SW 1271 (cell line): ENCODE measurements at places on chromosomes 13 and 19.

DNA sequence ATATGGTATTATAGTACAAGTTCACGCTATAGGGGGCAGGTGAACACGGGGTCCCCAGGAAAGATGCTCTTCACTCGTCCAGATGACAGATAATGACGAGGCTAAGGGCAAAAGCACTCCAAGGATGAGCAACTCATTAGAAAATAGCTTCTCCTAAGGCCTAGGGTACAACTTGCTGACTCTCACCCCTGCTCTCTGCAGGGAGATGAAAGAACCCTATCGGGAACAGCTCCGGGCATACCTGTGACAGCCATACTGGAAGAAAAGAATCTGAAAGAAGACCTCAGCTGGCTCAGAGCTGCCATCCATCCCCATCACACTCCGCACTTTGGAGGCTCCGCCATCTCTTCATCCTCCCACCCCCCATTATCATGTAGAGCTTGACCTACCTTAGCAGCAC, 17.5 kb upstream of the HSPH1 start:
- DNase-seq, result no peak

DNA sequence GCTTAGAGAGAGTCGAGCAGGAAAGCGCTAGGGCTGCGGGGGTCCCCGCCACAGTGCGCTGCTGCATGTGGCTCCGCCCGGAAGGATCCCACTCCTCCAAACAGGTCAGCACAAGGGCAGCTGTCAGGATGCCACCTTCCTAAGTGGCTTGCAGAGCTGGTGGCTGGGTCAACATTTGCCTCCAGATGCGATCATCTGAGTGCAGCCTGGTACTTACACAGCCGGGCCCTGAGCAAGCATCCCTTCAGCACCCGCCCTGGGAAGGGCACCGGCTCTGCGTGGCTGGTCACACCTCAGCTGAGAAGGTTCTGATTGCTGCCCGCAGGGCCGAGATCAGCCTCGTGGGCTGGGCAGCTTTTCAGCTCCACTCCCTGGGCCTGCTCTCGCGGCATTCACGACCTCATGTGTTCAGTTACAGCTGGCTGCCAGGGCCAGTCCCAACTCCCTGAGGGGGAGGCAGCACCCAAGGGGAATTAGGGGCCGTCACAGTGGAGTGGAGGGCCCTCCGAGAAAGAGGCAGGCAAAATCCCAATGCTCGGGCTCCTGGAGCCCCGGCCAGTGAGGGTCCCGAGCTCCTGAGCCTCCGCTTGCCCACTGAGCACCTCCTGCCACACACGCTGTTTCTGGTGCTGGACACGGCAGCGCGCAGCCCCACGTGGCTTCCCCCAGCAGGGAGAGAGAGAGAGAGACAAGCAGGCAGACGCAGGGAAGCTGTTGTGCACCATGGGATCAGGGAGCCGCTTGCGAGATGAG, 26.8 kb downstream of the AP1M1 start:
- no peak for DNase-seq

- DNase-seq, result no peak
These were observed 186.7 kb downstream of the STK24 start for GRCh38 chr13:98390086-98390715.

DNA sequence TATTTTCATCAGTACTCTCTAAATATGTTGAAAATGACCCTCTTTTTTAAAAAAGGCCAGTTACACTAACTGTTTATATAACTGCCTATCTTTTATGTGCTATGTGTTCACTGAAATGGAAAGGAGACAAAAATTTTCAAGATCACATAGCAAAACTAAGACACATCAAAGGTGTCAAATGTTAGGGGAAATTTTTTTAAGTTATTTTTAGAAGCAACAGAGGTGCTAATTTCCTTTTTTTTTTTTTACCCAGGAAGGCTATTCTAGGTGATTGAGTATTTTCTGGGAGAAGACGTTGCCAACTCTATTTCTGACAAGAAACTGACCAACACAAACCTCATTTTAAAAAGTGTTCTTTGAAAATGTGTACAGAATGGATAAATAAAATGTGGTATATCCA, 45.7 kb downstream of the ELF1 start:
- no peak for DNase-seq

GRCh38 chr19:53642381-53643099, 10.7 kb downstream of the DPRX start:
- no peak for DNase-seq

DNA sequence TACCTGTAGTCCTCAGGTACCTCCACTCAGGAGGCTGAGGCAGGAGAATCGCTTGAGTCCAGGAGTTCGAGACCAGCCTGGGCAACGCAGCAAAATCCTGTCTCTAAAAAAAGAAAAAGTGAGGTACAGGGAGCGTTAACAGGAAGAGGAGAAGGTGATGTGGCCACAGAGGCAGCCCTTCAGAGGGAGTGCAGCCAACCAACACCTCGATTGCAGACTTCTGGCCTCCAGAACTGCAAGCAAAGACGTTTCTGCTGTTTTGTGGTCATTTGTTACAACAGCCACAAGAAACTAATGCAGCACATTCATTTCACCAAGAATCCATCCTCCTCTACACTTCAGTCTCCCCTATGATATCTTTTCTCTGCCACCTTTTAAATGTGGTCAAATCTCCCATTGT, 145.2 kb downstream of the USP12 start:
- no peak for DNase-seq
